Mesenteric fat pad (tissue), 1 donor: ENCODE measurements at places on chromosomes 2 and 18. TPM values are rescaled to one million over a fixed set of nuclear protein-coding genes. Genes with fewer than 3 reads are reported as not detected.

DNA sequence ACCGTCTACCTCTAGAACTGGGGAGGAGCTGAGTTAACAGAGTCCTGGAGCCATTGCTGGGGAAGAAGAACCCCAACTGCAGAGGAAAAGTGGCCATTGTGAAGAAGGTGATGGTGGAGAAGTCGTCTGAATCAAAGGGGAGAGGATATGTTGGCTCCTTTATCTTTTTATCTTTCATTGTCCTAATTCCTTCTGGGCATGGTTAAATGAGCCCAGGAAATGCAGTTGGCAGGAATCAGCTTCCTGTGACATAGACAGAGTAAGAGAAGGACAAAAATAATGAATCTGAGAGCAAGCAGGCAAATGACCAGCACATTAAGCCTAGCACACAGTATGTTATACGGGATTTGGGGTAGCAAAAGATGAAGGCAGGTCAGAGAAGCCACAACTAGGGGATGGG is 16.0 kb upstream of the ACTR3 start:
- DNase-seq: no peak

GRCh38 chr2:185658750-185659149 is 79.9 kb upstream of the FSIP2 start:
- DNase-seq: no peak

The ACVR1C gene
- 44.9 TPM for total RNA-seq

The ACTG2 gene
- total RNA-seq: 13.2 TPM
